ENCODE measurements at places on chromosomes 5 and 9.

GRCh38 chr5:112918136-112918535 is 3.9 kb downstream of the REEP5 start:
- no peak for DNase-seq

DNA sequence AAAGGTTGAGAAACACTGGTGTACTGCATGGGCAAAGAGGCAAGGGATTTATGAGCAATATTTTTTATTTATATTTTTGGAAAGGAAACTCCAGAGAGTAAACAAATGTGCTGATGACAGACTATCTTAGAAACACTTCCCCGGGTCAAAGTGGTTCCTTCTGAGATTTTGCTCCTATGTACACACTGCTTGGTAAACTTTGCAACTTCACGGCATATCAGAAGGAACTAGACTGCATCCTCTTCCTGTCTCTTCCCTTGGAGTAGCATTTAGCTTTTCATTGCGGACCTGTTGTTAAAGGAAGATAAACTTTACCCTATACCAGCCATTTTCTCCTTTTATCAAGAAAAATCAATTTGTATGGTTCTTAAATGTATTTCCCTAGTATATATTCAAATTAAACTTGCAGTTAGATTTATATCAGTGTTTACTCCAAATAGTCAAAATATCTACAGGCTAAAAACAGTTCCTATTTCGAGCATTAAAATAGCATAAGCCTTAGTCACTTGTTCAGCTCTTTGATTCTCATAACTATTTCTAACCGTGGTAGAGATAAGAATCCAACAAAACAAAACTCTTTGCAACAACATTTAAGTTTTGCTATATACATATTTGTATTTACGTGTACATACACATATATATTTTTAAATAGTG is 48.0 kb upstream of the LRRC19 start:
- no peak for DNase-seq

GRCh38 chr5:125129151-125129806 is 382.8 kb upstream of the ZNF608 start:
- DNase-seq = no peak

GRCh38 chr5:132471944-132472343 is 18.6 kb downstream of the IRF1 start:
- DNase-seq = no peak

DNA sequence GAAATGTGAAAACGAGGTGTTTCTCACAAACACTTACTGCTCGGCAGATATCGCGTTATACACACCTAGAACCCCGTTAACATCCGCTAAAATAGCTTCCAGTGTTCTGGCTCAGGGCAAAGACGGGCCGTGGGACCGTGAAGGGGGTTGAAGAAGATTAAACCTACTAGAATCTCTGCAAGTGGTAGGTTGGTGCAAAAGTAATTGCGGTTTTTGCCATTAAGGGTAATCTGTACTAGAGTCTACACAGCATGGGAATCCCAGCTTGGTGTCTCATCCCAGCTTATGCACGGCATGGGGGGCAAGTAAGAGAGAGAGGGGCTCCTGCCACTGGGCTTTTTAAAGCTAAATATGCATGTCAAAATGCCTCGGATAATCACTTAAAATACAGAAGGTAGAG is 43.9 kb downstream of the HRH2 start:
- no peak for DNase-seq

GRCh38 chr5:21049901-21050300 is 1061.9 kb upstream of the CDH18 start:
- DNase-seq = no peak

DNA sequence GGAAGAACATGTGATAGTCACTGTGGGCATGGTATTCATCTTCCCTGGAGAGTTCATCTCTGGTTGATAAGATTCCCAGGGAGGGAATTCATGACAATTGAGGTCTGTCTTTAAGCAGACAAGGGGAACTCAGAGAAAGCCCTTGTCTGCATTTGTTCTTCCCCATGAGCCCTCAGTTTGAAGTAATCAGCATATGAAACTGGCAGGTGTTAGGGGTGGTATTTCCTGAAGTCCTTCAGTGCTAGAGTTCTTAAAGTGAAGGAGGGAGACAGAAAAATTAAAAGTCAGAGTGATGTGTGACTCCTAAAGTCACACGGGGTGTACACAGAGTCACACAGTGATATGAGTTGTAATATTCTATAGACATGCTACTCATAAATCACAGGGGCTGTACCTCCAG is 60.6 kb upstream of the SYK start:
- DNase-seq = no peak

- DNase-seq = no peak
Observed at GRCh38 chr5:14457476-14457875, 124.1 kb upstream of the OTULINL start.

- DNase-seq = no peak
Observed at GRCh38 chr5:66882606-66883227, 286.5 kb downstream of the MAST4 start.

GRCh38 chr9:83029531-83030137 is 33.3 kb downstream of the RASEF start:
- DNase-seq = no peak

GRCh38 chr9:109110329-109111021 is 9.3 kb downstream of the TMEM245 start:
- DNase-seq = no peak

DNA sequence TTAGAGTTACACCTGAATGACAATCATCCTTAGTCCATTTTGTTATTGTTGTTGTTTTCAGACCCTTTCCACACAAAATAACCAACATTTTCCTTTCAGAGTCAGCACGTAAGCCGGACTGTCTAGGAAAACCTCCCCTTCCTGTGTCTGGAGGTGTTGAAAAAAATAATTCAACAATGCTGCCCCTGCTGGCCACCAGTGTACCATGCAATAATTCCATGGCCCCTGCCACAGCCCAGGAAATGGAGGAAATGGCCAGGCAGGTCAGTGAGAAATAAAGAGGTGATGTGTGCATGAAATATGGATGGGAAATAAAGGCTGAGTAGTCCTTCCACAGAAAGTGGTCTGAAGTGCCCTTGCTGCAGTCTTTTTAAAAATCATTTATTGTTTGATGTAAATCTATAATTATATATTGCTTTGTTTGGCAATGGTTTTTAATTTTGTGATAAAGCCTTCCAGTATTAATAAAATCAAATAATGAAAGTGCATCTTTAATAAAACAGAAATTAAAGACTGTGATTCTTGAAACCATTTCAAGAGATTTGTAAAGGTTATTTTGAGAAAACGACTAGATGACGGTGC is 152.8 kb upstream of the PAPPA start:
- no peak for DNase-seq

DNA sequence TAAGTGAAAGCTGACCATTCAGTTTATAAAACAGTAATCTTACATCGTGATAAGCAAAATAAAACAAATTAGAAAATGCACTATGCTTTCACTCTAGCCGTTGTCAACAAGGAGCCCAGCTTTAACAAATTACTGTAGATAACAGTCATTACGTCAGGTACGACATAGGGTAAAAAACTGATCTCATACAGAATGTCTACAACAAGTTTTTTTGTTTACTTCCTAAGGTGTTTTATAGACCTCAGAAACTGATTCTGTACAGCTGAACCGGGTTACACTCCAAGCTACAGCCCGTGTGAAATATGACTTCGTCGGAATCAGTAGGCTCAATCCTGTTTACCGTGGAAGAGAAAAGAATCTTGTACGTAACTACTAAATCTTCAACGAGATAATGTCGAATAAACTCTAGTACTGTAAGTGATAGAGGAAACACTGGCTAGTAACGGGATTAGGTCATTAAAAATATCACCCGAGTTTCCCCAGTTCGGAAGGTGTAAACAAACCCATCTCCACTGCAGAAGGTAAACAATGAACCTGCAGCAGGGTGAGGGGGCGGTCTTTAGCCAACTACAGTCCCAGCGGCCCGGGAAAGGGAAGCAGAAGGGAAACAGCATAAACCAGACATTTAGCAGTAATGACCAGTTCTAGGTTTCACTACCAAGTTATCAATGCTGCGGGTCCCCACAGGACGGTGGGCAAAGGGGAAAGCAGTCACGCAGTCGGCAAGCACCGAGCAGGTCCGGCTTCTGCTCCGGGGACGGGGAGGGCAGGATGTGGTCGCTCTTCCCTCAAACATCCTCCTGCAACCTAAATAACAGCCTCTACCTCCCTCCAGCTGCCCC is 1.1 kb downstream of the RICTOR start:
- peak; percentile 32 for DNase-seq

- DNase-seq = no peak
Observed at GRCh38 chr5:125976421-125977000, 446.7 kb upstream of the GRAMD2B start.

DNA sequence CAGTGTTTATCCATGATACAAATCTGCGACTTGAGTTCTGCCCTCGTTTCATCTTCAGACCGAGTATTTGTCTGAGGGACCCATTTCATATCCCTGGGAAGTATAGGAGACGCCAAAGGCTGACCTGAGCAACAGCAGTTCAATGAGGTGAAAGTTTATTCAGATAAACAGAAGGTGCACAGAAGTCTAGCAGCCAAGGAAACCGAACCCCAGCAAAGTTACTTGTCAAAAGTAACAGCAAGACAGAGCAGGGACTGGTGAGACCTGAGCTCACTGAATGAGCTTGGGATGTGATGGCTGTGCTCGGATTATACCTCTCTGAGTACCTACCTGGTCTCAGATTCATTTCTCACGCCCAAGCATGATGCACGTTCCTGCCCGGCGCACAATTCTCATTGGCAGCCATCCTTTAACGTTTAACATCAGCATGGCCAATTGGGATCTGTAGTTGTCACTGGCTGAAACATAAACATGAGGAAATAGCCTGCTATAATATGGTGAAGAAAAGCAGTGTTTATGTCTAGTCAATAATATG is 599 bp downstream of the LYRM7 start:
- DNase-seq = no peak

DNA sequence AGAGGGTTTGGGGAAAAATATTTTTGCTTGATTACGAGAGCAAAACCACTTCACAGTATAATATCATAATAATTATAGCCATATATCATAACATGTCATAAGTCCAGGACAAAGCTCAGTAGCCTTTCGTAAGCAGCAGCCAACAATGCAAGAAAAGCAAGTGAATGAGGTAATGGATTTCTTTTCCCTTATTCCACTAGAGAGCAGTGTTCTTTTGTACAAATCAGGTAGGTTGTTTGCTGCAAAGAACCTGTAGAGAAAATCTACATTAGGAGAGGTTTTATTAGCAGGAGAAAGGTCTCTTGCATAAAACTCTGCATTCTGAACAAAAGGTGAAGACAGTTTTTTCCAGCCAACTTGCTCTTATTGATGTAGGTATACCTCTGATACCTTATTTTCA is 1033.4 kb downstream of the TLE4 start:
- no peak for DNase-seq

DNA sequence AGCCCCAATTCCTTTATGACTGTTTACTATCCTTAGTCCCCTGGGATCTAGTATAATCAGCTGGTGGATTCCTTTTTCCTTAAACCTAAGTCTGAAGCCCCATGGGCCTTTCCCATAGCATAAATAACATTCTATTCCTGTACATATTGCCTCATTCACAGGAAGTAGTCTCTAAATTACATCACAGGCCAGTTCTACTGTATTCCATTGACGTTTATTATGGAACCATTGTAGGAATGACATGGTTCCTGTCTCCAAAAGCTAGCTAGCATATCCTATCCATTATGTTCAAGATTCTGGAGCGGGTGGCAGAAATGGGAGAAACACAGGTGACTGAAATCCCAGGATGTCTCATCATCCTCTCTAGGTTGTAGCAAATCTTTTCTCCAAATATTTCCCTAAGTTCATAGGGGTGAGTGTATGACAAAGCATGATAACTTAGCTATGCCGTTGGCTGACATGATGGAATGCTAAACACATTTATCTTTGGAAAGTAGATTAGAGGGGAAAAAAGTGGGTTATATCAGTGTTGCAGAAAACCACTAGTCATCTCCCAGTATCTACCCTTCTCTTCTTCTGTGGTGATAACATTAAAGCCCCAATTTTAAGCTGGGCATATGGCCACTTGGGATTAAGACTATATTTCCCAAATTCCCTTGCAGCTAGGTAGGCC is 140.1 kb downstream of the FGF1 start:
- DNase-seq = no peak

- DNase-seq = no peak
Observed at GRCh38 chr9:69621730-69622460, 50.3 kb downstream of the APBA1 start.

DNA sequence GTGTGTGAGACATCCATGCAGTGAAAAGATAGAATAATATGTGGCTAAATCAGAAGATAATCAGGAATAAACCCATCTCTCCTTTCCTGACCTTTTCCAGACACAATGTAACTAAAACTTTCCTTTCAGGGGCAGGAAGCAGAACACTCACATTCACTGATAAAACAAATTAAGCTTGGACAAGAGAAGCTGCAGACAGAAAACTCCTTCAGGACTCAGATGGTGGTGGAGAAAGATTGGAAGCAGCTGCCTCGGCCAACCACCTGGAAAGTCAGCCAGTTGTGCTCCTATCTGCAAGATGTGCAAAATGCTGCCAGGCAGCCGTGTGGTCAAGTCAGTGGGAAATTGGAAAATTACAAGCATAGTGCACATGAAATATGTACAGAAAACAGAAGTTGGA is 26.9 kb downstream of the RASEF start:
- no peak for DNase-seq

- DNase-seq = no peak
Observed at GRCh38 chr9:125922854-125923253, 175.7 kb downstream of the PBX3 start.

- DNase-seq = no peak
Observed at GRCh38 chr9:8244505-8245092, 445.0 kb upstream of the DMAC1 start.

DNA sequence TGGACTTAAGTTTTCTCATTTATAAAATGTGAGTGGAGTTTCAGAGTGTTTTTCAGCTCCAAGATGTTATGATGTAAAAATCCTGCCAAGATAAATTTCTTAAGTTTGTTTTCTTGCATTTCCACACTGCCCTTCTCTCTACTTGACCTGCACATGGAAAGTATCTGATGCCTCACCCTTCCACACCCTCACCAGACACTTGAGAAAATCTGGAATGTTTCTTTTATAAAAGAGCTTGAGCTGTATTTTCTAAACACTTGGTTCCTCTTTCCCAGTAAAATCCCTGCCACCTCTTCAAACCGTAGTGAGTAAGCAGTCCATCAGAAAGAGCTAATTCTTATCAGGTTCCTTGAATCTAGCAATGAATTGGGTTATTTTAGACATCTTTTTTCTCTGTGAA is 42.9 kb downstream of the FOXD1 start:
- no peak for DNase-seq

GRCh38 chr5:18772475-18772874 is 1138.2 kb downstream of the TAF11L14 start:
- DNase-seq = no peak

- DNase-seq = no peak
Observed at GRCh38 chr9:137152844-137153405, 14.0 kb downstream of the GRIN1 start.

DNA sequence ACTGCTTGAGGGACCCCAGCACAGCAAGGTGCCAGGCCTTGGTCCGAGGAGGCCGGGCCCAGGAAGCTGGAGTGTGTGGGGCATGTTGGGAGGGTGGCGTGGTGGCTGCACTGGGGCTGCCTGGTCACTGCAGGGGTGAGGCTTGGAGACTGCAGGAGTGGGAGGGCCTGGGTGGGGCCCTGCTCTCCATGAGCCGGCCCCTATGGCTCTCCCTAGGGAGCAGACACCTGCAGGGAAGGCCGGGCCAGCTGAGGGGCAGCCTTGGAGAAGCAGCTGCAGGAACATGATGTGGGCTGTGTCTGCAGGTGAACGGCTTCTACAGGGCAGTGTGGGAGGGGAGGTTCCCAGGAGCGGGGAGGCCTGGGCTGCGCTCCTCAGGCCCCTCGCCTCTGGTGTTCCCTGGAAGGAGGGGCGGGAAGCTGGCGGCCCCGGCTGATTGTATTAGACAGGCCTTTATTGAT is 41.7 kb upstream of the TMEM250 start:
- no peak for DNase-seq

Data from activated naive CD4-positive, alpha-beta T cell (primary cell).